Suppressor macrophage treated with lipopolysaccharide for 1 hour (primary cell): ENCODE measurements at places on chromosomes 13 and 19.

DNA sequence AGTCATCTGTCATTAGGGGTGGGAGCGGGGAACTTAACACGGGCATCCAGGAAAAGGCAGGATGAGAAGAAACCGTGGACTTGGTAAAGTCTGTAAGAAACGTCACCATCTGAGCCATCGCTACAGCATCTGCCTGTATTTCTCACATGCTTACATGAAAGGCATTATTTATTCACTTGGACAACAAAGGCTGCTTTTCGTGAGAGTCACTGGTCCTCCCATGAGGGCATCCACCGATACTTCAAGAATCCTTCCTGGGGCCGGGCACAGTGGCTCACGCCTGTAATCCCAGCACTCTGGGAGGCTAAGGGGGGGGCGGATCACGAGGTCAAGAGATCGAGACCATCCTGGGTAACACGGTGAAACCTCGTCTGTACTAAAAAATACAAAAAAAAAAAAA lies 16.1 kb downstream of the ZNF446 start:
- DNase-seq: no peak

DNA sequence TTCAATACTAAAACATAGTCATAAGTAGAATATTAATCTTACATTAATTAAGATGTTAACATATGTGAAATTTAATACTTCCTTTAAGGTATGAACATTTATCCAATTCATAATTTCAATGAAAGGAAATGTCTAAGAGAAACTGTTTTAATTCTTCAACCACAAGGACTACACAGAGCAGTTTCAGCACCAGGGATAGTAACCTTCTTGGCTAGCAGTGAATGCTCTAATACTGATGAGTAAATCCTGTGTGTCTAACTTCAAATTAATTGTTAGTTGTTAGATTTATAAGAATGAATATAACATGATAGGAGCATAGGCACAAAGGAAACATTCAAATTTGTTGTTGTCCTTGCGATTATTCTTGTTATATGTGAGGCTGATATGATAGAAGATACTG lies 15.6 kb upstream of the NBEA start:
- DNase-seq: peak; percentile 10

- no peak for DNase-seq
Measured at GRCh38 chr19:5484398-5485285, 29.4 kb downstream of the ZNRF4 start.

DNA sequence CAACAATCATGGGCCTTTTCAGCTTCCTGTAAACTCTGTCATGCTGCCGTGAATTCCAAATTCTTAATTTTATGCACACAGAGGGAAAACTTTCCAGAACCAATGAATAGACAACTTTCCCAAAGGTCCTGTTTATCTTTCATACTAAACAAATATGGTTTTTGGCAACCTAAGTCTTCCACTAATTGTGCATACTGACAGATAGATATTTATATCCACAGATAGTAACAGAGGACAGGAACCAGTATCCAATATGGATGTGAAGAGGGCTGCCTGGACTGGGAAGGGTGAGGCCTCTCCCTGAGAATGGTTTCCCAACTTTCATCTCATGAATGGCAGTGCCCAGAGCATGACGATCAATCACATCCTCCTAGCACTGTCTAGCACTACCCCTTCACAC lies 80.4 kb downstream of the MRPL57 start:
- no peak for DNase-seq

- no peak for DNase-seq
Measured at GRCh38 chr13:98175043-98175442, 2.0 kb downstream of the RNF113B start.

GRCh38 chr13:29858667-29859066 lies 8.2 kb upstream of the UBL3 start:
- DNase-seq: peak; percentile 69

GRCh38 chr19:15464394-15465385 lies at the start of gene RASAL3:
TSS of gene RASAL3 (minus strand) at chr19:15464544. CDS start at chr19:15464358, 186 bp downstream.
- DNase-seq: no peak

- no peak for DNase-seq
Measured at GRCh38 chr19:4391306-4391693, 9.0 kb downstream of the SH3GL1 start.

GRCh38 chr19:29876414-29876813 lies 64.6 kb downstream of the CCNE1 start:
- no peak for DNase-seq

DNA sequence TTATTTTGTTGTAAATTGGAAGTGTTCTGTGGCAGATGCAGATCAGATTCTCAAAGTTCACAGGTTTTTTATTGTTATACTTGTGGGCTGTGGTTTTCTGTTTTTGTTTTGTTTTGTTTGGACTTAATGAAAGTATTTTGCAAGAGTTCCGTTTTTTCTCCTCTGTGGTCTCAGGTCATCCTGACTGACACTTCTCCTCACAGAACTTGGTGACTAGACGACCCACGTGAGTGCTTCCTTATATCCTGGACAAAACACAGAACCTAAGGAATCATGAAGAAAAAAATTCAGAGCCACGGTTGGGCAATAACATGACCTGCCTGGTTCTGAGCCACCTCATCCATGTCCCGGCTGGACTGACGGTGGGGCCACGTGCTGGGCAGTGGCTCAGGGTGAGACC lies 2.5 kb upstream of the RFPL4AL1 start:
- no peak for DNase-seq

GRCh38 chr19:41551711-41552110 lies 24.3 kb upstream of the CEACAM21 start:
- no peak for DNase-seq

- DNase-seq: no peak
Measured at GRCh38 chr13:113421673-113422270, 31.5 kb downstream of the ADPRHL1 start.

DNA sequence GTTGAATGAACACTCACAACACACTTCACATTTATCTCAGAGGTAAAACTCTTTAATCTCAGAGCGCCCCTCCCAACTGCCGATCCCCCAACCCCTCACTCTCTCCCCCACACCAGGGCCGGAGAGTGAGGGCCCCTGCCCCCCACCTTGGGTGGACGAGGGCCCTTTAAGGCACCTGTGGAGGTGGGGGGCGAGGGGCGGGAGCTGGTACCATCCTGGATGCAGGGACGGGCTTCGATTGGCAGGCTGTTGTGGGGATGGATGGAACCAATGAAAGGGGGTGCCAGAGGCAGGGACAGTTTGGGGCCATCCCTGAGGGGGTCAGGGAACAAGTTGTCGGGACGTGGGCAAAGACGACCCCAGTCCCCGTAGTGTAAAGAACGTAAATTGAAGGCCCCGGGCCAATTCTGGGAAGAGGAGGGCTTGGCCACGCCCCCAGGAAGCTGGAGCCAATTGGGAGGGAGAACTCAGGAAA lies 1.7 kb upstream of the PNKP start:
- DNase-seq: no peak

DNA sequence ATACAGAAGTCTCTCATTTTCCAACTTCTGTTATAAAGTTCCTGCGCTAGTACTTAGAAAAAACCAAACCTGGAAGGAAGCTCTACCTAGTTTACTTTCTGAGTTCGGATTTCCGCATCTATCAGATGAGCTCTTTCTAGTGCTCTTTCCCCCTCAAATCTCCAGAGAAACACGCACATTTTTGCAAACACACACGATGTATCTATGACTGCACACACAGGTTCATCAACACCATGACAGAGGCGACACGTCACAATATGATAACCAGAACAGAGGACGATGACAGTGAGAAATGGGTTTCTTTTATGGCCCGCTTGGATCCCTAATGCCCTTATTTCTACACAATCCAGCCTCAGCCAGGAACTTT lies 629 bp upstream of the LRRC63 start:
- peak; percentile 61 for DNase-seq

DNA sequence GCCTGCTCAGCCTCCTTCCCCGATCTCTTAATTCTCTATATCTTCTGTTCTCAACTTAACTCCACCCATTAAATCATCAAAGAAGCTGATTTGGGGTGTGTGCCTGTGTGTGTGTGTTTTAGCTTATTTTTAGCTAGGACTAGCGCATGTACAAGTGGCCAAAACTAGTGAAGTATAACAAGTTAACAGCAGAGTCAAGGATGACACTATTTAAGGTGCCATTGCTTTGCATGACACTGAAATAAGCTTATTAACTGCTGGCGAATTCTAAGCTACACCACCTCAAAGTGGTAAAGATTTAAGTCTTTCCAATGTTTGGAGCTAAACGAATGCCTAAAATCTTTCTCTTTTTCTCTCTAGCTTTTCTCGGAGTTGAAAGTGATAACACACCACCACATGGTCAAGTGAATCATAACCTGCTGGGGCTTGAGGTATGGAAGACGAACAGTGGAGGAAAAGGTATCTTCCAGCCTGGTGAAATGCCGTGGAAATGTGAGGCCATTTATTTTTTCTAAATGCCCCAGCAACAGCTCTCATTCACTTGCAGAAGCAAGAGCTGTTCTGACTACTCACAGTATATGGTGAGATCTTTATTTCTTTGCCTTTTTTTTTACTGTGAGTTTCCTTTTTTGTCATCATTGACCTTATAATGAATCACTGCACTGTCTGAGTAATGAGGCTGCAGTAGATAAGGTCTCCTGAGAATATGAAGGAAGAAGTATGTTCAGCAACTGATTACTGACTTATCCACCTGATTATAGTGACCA lies 570.3 kb downstream of the PCDH9 start:
- no peak for DNase-seq

DNA sequence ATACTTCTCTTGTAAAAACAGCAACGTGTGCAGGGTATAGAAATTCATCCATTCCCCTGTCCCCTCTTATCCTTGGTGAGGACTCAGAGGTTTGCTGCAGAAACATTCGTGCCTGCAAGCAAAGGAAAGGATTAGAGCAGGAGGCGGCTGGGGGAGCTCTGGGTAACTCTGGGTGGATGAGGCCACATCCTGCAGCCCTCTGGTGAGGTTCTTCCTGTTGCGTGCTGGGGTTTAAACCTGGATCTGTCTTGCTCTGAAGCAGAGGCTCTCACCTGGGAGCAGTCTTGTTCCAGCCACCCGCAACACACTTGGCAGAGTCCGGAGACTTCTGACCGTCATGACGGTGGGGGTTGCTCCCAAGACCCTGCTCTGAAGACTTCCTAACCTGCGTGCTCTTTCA lies 69.2 kb downstream of the ATP11A start:
- DNase-seq: no peak

- no peak for DNase-seq
Measured at GRCh38 chr19:42542791-42543190, 14.5 kb upstream of the CEACAM1 start.

DNA sequence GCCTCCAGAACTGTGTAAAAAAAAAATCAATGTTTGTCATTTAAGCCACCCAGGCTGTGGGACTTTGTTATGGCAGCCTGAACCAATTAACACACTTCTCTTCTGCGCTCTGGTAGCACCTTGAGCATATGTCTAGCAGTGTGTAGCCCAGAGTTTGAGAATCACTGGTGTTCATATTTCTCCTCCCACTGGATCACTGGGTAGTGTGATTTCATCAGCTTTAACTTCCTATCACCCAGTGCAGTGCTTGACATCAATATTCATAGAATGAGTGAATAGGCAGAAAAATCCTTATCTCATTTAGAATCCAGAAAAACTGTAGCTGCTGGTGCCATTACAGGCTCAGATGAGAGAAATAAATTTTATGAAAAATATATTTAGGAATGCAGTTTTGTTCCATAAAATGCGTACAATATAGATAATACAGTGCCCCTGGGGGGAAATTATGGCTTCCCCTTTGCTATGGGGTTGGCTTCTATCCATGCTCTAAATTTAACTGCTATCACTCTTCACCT lies 30.7 kb upstream of the WASF3 start:
- no peak for DNase-seq

- no peak for DNase-seq
Measured at GRCh38 chr13:48586591-48587103, 53.8 kb upstream of the RCBTB2 start.

GRCh38 chr19:1265615-1266128 lies 3.5 kb upstream of the CIRBP start:
- DNase-seq: peak; percentile 90

- DNase-seq: no peak
Measured at GRCh38 chr19:6587998-6588507, 2.9 kb downstream of the CD70 start.

- DNase-seq: no peak
Measured at GRCh38 chr13:43776501-43777079, 10.2 kb downstream of the ENOX1 start.

DNA sequence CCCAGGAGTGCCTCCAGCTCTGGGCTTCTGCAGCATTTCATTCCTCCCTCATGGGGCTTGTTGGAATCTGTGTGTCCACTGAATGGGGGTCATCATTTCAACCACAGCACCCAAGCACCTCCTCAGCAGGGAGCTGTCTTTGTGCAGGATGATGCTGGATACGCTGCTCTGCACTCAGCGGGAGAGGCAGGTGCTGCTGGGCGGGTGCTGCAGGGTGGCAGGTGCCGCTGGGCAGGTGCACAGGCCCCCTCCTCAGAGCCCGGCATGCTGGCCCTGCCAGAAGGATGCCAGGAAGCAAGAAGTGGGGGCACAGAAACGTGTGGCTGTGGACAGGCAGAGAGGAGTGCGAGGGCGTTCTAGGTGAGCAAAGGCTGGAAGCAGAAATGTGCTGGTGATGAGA lies 121.8 kb upstream of the VSTM2B start:
- no peak for DNase-seq

- no peak for DNase-seq
Measured at GRCh38 chr13:41455725-41456419, 1.5 kb upstream of the RGCC start.

DNA sequence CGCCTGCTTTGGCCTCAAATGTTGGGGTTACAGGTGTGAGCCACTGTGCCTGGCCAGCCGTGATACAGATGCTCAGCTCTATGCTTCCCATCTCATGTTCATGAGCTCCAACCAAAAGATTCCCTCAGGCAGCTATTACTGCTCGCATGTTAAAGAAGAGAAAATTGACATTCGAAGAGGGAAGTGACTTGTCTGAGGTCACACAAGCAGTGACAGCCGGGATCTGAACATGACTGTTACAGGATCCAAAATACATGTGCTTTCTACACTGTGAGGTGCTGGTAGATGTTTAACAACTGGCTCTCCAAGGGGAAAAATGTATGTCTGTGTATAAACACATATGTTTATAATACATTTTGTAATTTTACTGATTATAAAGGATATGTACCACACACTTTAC lies 11.3 kb downstream of the FPR1 start:
- peak; percentile 82 for DNase-seq

- DNase-seq: no peak
Measured at GRCh38 chr13:20363603-20364002, 131.5 kb upstream of the GJB6 start.

GRCh38 chr19:16367261-16367683 lies 42.6 kb downstream of the KLF2 start:
- DNase-seq: no peak
